HCEC 1CT (cell line): ENCODE measurements at places on chromosomes 3 and 15.

GRCh38 chr15:62653122-62653521 is 389.4 kb upstream of the TPM1 start:
- DNase-seq: no peak

DNA sequence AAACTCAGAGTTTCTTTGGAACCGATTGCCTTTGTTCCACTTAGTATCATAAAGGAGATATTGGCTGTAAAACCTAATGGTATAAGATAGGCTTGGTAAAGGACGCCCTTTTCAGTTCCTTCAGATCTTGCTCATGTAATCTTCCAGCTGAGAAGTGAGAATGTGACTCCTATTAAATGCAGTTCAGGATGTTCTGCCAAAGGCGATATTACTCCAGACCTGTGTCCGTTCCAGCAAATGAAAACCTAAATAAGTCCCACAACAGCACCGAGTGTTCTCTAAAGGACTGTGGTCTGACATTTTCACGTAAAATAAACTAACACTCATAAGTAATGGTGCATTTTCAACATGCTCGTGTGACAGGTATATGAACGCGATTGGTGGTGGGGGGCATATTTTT is 276.2 kb downstream of the FEZF2 start:
- DNase-seq: no peak

DNA sequence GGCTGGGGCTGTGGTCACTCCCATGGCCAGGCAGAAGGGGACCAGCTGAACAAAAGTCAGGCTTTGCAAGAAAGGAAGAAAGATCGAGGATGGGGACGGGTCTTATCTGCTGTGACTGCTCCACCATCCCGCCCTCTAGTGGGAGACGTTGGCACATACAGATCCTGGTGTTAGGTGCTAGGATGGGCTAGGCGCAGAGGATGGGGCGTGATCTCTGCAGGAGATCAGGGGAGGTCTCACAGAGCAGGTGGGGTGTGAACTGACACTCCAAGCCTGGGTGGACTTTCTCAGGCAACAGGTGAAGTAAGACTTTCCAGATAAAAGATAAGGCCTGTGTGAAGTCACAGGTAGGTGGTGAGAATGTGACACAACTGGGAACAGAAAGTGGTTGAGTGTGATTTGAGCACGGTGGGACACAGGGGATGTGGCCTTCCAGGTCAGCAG is 141.9 kb upstream of the SMAD3 start:
- no peak for DNase-seq

GRCh38 chr3:65094723-65095122 is 406.9 kb upstream of the ADAMTS9 start:
- no peak for DNase-seq

DNA sequence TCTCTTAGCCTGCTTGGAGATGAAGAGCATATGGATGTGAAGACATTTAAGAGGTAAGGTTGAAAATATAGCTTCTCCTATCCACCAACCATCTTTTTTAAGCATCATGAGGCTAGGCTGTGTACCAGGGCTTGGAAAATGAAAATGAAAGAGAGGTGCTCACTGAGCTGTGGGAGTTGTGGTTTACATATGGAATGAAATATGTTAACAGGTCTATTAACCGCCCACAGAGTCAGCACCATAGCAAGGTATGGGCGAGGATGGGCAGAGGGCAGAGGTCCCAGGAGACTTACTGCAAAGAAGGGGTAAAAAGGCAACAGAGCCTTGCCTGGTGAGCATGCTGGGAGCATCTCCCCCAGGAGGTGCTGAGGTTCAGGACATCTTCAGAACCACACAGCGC is 273.1 kb downstream of the GABRG3 start:
- DNase-seq: no peak

GRCh38 chr3:58574682-58575081 is 2.5 kb downstream of the FAM107A start:
- DNase-seq: no peak

DNA sequence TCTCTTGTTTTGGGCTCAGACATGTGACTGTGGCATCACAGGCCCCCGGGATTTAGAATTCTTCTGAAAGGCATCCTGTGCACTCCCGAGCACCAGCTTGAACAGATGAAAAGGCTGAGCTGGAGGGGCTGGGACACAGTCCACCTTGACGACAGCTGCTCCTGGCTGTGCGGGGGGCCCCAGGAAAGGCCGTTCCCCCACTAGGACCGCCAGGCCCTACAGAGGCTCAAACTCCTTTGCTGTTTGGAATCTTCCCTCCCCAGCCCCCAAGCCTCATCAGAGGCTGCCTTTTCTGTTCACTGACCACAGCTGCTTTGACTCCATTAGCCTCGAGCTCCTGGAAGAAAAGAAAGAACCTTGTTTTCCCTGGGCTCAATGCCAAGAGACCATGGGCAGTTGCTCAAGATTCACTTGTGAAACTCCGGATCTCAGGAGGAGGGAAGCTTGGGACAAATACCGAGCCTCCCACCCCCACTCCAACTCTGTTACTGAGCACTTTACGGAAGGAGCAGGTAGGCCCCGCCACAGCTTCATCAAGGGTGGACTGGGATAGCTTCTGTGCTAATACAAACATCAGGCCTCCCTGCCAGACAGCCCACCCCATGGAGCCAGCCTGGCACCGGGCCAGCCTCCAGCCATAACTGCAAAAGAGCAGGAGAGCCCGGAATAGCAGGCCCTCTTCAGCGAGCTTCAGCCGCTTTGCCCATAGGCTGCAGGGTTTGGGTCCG is 15.7 kb downstream of the CIDEC start:
- DNase-seq: peak; percentile 52

DNA sequence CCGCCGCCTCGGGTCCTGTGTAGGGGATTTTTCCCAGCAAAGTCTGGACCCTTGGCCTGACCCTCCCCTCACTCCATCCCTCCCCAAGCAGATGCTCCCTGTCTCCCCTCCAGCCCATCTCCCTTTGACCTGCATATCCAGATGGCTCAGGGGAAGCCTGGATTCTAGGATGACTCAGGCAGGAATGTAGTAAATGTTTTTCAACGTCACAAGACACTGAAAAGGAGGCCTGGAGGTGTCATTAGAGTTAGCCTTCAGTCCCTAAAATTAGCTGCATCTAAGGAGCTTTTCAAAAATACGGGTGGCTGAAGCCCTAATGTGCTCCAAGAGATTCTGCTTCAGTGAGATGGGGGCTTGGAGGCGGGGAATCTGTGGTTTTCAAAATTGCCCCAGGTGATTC is 7.2 kb downstream of the ACAN start:
- peak; percentile 38 for DNase-seq

- peak; percentile 0 for DNase-seq
Measured at GRCh38 chr15:21262851-21263425, 177.4 kb downstream of the POTEB3 start.
